Skin of body (tissue), 3 donors: ENCODE measurements at places on chromosomes 4 and X. TPM values are rescaled to one million over a fixed set of nuclear protein-coding genes. Genes with fewer than 3 reads are reported as not detected.

DNA sequence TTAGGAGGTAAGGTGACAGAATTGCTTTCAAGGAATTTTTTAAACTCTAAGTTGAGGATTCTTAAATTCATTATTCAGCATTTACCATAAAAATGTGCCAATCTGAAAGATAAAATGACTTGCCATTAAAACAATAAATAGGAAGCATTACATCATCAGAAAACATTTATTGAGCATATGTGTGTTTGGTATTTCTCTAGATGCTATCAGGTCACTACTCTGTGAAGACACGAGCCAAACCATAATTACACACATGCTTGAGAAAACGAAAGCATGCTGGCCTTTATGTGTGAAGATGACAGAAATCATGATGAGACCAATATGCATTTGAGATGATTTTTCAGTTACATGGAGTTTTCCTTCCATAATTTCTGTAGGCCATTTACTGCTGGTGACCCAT, 12.3 kb upstream of the IL21 start:
- no peak for DNase-seq

DNA sequence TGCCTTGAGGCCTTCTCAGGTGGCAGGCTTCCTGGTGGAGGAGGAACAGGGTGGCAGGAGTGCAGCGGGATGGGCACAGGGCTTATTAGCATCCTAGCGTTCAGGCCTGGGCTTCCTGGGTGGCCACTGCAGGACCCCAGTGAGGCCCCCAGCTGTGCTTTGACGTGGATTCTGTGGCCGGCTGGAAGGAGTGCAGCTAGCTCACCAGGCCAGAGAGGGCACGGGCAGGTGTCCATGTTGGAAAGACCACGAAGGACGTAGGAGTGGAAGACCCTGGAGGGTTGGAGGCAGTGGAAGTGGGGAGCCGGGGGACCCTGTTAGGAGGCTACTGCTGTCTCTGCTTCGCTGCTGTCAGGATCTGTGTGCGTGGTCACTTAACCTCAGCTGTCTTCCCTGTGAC, 13.3 kb upstream of the TADA2B start:
- DNase-seq, result no peak

GRCh38 chr4:139083607-139083955, 68.0 kb downstream of the NOCT start:
- DNase-seq, result peak; percentile 65

Gene ETDA
- not detected for total RNA-seq

Gene XAGE2
- total RNA-seq, result 0.69 TPM

Gene ERAS
- total RNA-seq, result not detected

DNA sequence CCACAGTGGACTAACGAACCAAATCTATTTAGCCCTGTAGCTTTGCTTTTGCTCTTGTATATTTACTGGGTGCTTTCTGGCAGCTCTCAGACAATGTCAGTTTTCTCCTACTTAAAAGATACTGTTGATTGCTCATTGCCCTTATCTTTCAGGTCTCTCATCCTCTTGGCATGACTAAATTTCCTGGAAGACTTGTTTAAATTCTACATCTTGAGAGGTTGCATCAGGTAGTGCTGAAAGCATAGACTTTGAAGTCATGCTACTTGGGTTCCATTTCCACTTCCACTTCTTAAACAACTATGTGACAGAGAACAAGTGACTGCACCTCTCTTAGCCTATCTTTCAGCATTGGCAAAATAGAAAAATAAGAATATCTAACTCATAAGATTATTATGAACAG, 8.4 kb downstream of the TDO2 start:
- DNase-seq, result no peak

DNA sequence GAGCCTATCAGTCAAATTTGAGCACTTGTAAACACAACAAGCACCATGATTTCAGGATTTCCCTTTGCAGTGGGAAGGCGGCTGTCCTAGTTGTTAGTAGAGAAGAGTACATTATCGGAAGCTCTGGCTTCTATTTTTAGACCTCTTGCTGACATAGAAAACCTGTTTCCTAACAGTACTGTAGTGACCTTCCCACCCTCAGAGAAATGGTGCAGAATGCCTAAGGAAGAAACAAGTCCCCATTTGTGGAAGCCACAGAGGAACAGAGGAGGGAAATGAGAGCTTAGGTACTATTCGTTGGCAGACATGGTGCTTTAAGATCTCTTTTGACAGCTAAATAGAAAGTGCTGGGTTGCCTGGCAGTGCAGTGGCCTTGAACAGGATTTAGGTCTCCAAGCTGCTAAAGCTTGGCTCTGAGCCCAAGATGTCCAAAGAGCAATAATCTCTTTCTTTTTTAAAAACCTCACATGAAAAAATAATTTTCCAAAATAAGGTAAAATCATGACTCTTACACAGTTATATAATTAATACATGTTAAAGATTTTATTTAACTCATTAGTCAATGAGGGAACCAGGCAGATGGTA, 24.9 kb downstream of the GLRA2 start:
- no peak for DNase-seq

DNA sequence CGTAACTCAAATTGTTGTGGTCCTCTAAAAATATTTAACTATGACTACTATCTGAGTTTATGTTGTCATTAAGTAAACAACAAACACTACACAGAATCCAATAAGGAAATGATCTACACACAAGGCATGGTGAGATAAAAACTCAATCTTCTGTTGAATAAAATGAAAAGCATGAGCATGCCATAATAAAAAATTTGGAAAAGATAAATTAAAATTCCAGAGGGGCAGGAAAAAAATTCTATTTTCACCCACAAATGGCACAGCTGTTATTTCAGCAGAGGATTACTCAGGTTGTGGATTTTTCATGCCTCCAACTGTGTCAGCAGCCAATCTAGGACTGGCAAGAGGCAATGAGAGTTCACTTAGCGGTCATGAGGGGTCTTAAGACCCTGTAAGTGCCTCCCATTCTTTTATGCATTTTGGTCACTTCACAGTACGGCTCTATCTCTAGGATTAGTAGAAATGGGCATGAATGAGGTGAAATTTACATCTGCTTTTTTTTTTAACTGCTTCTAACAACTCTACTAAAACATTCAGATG, 639.8 kb upstream of the DIPK2B start:
- no peak for DNase-seq

Gene ZNF595
- total RNA-seq, result 28.7 TPM

DNA sequence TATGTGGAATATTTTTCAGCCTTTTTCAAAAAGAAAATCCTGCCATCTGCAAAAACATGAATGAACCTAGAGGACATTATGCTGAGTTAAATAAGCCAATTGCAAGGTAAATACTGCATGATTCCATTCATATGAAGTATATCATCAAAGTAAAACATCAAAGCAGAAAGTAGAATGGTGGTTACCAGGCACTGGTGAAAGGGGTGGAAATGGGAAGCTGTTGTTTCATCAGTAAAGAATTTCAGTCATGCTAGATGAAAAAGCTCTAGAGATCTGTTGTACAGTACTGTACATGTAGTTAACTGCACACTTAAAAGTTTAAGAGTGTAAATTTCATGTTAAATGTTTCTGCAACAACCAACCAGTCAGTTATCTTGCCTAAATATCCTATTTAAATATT, 196.8 kb upstream of the ADGRL3 start:
- DNase-seq, result no peak

GRCh38 chr4:54231419-54231767, 2.3 kb downstream of the PDGFRA start:
- no peak for DNase-seq

DNA sequence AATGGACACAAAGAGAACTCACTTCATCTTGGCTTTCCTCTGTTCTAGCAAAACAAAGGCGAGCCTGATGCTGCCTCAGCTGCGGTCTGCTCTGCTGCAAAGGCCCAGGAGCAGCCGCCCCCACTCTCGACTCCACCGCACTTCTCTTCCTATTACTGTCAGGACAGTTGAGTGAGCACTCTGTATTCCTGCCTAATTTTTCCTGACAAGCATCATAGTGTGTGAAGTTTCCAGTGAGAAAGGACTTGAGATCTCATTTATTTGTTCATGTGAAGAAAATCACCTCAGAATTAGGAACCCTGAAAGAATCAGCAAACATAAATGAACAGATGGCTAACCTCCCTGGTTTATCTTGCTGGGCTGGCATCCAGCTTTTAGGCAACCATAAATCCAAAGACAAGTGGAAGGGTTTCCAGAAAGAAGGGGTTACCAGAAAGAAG, 15.6 kb downstream of the SCARB2 start:
- DNase-seq, result peak; percentile 55

Gene SPANXA2
- total RNA-seq, result not detected

Gene PLXNB3
- 2.2 TPM for total RNA-seq

Gene STBD1
- 12.4 TPM for total RNA-seq

DNA sequence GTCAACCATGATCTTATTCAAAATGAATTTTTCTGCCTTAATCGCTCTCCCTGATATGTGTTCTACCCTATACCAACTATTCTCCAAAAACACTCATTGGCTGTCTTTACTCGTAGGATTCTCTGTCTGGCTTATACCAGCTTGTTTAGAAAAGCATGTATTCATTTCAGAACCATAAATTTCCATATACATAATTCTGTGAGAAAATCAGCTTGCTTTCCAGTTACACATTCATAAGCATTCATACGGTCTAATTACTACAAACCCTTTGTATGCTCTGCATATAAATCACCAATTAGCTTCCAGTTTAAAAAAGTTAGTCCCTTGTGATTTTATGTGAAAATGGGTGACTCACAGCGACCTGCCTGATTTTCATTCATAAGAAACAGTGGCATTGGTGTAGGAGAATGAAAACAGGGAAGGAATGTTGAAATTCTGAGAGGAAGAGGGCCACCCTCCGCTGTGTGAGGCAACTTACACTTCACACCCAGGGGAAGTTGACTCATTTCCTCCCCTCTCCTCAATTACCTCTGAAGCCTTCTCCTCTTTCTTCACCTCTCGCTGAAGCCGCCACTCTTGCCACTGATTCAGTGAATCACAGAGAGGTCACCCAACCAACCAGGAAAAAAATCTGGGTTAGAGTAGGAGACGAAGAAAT, 63.3 kb downstream of the MEPE start:
- DNase-seq, result no peak

GRCh38 chrX:11341274-11342201, 48.3 kb downstream of the AMELX start:
- peak; percentile 64 for DNase-seq

Gene PCSK1N
- total RNA-seq, result 0.30 TPM

DNA sequence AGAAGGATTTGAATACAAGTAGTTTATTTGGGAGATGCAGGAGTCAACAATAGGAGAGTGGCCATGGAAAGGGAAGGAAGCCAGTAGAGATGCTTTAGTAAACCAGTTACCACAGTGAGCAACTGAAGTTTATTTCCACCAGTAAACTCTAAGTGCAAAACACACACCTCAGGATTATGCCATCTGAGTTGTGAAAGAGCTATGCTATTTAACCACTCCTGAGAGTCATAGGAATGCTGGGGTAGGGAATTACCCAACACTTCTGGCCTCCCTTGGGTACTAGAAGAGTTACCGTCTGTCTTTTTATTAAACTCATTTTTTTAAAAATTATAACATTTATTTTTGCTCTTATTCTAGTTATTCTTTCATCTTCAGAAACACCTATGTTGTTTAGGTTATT, 834.6 kb upstream of the AMOT start:
- DNase-seq, result no peak

DNA sequence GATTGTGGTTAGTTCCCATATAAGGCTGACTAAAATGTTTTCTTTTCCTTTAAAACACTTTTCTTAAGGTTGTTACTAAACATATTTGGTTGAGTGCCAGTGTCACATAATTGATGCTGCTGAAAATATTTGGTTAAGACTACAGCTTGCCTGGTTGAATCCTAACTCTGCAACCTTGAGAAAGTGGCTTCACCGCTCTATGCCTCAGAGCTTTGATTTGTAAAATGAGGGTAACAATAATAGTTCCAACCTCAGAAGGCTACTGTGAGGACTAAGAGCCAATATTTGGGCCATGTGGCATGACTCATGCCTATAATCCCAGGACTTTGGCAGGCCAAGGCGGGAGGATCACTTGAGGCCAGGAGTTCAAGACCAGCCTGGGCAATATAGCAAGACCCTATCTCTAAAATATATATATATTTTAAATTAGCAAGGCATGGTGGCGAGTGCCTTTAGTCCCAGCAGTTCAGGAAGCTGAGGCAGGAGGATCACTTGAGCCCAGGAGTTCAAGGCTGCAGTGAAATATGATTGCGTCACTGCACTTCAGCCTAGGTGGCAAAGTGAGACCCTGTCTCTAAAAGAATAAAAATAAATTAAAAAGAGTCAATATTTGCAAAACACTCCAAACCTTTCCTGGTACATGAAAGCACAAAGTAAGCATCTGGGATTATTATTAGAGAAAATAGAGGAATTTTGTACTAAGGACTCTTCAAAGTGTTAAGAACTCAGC, 7.1 kb upstream of the NEIL3 start:
- DNase-seq, result no peak

DNA sequence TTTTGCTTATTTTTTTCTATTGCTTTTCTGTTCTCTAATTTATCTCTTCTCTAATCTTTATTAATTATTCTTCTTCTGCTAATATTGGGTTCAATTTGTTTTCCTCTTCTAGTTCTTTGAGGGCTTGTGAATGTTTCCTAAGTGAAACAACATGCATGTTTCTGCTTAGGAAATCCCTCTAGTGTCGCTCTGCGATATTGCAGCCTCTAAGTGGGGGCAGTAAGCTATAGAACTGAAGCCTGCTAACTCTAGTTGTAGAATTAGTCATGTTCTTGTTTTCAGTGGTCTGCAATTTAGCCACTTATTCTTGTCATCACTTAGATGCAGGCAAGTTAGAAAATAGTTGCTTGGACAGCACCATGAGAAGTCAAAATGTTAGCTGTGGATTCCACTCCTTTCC, 222.6 kb downstream of the SPIN4 start:
- DNase-seq, result no peak

DNA sequence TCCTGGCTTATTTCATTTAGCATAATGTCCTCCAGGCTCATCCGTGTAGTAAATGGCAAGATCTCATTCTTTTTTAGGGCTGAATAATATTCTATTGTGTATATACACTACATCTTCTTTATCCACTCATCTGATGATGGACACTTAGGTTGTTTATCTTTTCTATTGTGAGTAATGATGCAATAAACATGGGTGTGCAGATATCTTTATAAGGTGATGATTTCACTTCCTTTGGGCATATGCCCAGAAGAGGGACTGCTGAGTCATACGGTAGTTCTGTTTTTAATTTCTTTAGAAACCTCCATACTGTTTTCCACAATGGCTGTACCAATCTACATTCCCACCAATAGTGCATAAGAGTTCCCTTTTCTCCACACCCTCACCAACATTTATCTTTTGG, 317.6 kb upstream of the CNKSR2 start:
- DNase-seq, result no peak

DNA sequence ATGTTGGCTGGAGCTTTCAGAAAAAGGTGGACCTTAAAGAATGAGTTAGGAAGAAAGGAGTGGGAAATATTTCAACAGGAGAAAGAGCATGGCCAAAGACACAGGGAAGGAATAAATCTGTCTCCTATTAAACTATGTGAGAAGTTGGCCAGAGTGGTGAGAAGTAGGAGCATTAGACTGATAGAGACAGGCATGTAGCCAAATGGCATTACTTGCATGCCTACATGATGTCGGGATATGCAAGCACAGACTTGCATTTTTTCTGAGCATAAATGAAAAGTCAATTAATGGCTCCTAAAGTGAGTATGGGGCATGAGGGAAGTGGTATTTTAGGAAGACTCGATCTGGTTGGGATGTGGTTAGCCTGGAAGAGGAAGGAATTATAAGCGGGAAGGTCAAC, 279.6 kb upstream of the PITX2 start:
- DNase-seq, result no peak
